ENCODE measurements at places on chromosomes 7 and 10.

DNA sequence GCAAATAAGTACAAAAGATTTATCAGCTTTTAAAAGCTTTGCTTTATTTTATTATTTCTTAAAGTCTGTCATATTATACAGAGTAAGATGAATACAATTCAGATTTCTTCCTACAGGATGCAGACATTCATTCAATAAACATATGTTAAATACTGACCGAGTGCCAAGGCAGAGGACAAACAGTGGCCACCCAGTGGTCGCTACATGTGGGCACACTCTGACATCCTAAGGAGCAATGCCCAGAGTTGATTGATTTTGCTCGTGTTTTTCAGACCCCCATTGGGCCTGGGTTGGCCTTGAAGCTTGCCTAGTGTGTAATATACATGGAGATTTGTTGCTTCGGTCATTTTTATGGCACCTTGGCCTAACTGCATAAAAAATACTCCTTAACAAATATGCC, 201.2 kb downstream of the CCDC3 start:
- no peak for DNase-seq
- no peaks in the 10 kb centered on the region for H3K4me1 ChIP-seq
- no peak overlapping the region for H3K4me3 ChIP-seq
- no peak overlapping the region for H3K27ac ChIP-seq

DNA sequence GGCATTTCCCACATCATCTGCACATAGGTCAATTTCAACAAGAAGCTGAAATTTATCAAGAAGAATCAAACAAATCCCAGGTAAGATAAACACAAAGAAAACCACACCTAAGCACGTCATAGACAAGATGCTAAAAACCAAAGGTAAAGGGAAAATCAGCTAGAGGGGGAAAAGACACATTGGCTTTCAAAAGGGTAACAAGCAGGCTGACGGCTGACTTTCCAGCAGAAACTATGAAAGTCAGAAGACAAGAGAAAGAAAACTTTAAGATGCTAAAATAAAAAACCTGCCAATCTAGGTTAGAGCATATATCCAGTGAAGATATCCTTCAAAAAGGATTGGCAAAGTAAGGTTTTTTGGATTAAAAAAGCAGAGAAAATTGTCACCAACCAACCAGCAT, 59.9 kb upstream of the RHEB start:
- no peaks in the 10 kb centered on the region for H3K27me3 ChIP-seq
- DNase-seq: no peak
- no peak overlapping the region for H3K27ac ChIP-seq

DNA sequence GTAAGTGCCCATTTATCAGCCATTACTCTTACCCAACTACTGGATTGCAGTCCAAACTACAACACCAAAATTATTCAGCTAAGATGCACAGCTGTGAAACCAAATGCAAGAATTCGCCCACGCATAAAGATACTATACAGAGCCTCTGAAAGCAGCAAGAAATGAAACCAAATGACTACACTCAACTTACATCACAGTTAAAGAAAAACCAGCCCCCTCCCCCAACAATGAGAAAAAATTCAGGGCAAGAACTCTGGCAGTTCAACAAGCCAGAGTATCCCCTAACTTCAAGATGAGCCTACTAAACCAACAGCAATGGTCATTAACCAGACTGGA, 209.1 kb upstream of the VWC2 start:
- H3K27me3 ChIP-seq: no peaks in the 10 kb centered on the region
- no peak overlapping the region for H3K4me3 ChIP-seq
- H3K27ac ChIP-seq: no peak overlapping the region
- no peaks in the 10 kb centered on the region for H3K4me1 ChIP-seq

DNA sequence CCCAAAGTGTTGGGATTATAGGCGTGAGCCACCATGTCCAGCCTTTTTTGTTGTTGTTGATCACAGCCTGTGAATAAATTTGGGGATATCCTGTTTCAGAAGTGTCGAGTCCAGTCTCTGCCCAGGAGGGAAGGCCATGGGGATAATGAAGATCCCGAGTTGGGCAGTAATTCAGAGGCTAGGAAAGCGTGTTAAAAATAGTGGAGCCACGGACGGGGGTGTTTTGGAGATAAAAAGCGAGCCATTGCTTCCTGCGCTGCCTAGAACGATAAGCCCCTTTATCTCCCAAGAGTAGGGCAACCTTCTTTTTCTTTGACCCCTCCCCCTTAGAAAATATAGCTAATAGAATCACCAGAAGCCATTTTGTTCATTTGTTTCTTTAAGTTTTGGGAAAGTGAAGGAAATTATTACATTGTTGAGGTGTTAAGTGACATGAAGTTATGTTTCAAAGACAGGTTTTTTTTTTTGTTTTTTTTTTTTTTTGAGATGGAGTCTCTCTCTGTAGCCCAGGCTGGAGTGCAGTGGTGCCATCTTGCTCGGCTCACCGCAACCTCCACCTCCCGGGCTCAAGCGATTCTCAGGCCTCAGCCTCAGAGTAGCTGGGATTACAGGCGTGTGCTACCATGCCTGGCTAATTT, 43.3 kb downstream of the IL15RA start:
- H3K4me1 ChIP-seq: peaks cover 2% of the 10 kb centered on the region
- peaks cover 16% of the 10 kb centered on the region for H3K36me3 ChIP-seq
- no peaks in the 10 kb centered on the region for H3K27me3 ChIP-seq

GRCh38 chr7:106944035-106944665, 79.1 kb downstream of the PIK3CG start:
- H3K36me3 ChIP-seq: peaks cover 11% of the 10 kb centered on the region
- H3K4me3 ChIP-seq: no peak overlapping the region
- H3K4me1 ChIP-seq: peaks cover 2% of the 10 kb centered on the region
- H3K27me3 ChIP-seq: peaks cover 25% of the 10 kb centered on the region
- H3K27ac ChIP-seq: no peak overlapping the region
- no peak for DNase-seq

- no peaks in the 10 kb centered on the region for H3K36me3 ChIP-seq
- no peak overlapping the region for H3K27ac ChIP-seq
- no peak overlapping the region for H3K4me3 ChIP-seq
- no peaks in the 10 kb centered on the region for H3K27me3 ChIP-seq
- DNase-seq: no peak
These were observed 84.1 kb downstream of the MKI67 start for GRCh38 chr10:128042131-128042610.

GRCh38 chr7:12716134-12716681, 28.8 kb downstream of the ARL4A start:
- H3K4me1 ChIP-seq: peaks cover 6% of the 10 kb centered on the region
- no peak for DNase-seq
- H3K27me3 ChIP-seq: no peaks in the 10 kb centered on the region
- no peak overlapping the region for H3K4me3 ChIP-seq
- H3K36me3 ChIP-seq: peaks cover 2% of the 10 kb centered on the region
- peak overlapping the region; percentile 41 for H3K27ac ChIP-seq

DNA sequence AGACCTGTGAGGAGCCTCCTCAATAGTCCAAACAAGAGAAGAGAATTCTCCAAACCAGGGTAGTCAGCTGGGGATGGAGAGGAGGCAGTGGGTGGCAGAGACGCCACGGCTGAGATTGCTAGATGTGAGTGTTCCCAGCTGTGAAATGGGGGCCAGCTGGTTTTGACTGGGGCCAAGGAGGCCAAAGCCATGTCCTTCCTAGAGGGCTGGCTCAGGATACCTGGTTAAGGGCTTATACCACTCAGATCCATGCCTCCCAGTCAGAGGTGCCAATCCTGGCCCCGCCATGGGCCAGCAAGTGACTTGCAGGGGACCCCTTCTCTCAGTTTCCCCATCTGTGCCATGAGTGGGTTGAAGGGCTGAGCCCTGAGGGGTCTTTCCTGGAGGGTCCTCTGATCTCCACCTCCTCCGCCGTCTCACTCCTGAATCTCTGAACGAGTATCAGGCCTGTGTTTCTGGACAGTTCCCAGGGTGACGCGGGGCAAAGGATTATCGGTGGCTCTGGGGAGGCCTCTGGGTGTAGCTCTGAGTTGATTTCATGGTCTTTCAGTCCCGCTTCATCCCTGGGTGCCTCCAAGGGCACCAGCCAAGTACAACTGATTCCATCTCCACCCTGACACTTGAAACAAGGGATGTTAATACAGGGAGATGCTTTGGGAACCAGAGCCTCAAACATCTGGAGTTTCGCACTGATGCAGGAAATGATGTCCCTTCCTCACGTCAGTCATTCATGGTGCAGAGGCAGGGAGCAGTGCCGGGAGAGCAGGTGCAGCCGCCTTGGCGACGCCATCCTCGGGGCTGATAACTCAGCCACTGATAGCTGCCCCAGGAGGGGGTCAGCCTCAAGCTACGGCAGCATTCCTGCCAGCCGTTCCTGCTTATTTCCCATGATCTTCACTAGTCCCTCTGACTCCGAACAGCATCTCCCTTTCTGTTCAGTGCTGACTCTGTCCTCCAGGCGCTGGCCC, 126.7 kb downstream of the RGS10 start:
- no peaks in the 10 kb centered on the region for H3K27me3 ChIP-seq
- no peaks in the 10 kb centered on the region for H3K36me3 ChIP-seq
- no peak overlapping the region for H3K4me3 ChIP-seq
- H3K4me1 ChIP-seq: peaks cover 5% of the 10 kb centered on the region

DNA sequence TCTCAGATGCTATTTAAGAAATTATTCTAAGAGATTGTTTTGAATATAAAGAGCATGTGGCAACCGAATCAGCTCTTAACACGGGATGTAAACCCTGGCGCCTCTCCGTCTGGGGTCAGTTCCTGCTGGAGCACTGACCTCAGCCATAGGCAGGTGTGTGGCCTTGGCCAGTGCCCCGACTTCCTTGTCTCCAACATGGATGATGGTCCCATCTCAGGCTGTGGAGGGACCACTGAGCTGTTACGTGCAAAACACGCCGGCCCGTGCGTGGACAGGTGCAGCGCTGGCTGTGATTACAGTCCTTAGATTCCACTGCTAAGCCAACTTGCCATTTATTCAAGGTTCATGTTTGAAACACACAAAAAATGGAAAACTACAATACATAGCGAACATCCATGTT, 59.9 kb downstream of the C10orf143 start:
- no peak overlapping the region for H3K27ac ChIP-seq
- peaks cover 24% of the 10 kb centered on the region for H3K27me3 ChIP-seq
- no peaks in the 10 kb centered on the region for H3K4me1 ChIP-seq

- no peak for DNase-seq
- H3K27ac ChIP-seq: no peak overlapping the region
- H3K4me3 ChIP-seq: no peak overlapping the region
- H3K36me3 ChIP-seq: no peaks in the 10 kb centered on the region
- no peaks in the 10 kb centered on the region for H3K4me1 ChIP-seq
- peaks cover 47% of the 10 kb centered on the region for H3K27me3 ChIP-seq
These were observed 24.9 kb upstream of the PALS2 start for GRCh38 chr7:24548390-24548789.

- no peak overlapping the region for H3K27ac ChIP-seq
- H3K4me3 ChIP-seq: no peak overlapping the region
These were observed 32.3 kb upstream of the NUB1 start for GRCh38 chr7:151309311-151309710.

DNA sequence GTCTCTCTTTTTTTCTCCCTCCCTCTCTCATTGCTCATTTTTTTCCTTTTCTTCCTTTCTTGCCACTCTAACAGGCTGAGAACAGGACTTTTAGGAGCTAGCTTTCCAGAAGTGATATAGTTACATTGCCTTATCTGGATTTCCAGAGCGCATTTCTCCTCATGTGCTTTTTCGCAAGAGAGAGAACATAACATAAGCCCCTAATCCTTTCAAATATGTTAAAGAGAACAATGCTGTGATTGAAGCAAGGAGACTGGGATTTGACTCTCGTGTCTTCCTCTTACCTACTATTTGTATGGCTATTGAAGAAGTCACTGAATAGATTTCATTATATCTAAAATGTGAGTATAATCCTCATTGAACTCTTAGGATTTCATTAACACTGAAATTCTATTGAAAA, 101.2 kb upstream of the PRPS1L1 start:
- no peak overlapping the region for H3K27ac ChIP-seq
- H3K27me3 ChIP-seq: peaks cover 10% of the 10 kb centered on the region

- H3K36me3 ChIP-seq: peaks cover 2% of the 10 kb centered on the region
- H3K4me3 ChIP-seq: peak overlapping the region; percentile 79
- H3K27ac ChIP-seq: no peak overlapping the region
- DNase-seq: no peak
- H3K27me3 ChIP-seq: peaks cover 77% of the 10 kb centered on the region
- peaks cover 10% of the 10 kb centered on the region for H3K4me1 ChIP-seq
These were observed 504 bp upstream of the BMPER start for GRCh38 chr7:33904681-33905388.

DNA sequence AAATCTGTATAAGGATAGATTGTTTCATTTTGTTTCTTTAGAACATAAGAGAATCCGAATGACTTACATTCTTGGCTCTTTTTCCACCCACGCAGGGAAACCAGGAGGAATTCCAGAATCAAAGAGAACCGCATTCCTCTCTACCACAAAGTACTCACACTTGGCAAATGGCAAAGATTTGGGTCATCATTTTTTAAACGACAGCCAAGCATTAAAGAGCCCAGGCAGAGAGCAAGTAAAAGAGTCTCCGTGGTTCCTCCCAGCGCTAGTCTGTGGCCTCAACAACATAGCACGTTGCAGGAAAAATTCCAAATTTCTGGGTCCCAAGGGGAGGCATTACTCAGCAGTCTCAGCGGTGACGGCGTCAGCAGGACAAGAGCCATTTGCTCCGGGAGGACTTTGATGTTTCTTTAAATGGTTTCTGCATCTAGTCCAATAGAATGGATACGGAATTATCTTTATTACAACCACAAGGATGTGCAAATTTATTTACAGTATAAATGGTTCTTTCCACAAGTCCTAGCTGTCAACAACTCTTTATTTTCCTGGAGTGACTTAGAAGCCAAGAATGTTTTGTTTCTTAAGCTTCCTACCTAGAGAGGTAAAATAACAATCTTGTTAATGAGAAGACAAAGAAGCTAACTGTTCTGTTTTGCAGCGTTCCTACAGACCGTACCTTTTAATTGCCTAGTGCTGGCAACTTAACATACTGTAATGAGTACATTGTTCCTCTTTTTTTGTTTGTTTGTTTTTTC, 232.5 kb downstream of the SKIDA1 start:
- H3K4me3 ChIP-seq: no peak overlapping the region
- no peak overlapping the region for H3K27ac ChIP-seq
- peaks cover 46% of the 10 kb centered on the region for H3K27me3 ChIP-seq
- H3K4me1 ChIP-seq: peaks cover 5% of the 10 kb centered on the region

GRCh38 chr7:137732168-137732567, 114.6 kb downstream of the DGKI start:
- H3K27ac ChIP-seq: no peak overlapping the region
- H3K36me3 ChIP-seq: no peaks in the 10 kb centered on the region
- no peak overlapping the region for H3K4me3 ChIP-seq
- peaks cover 14% of the 10 kb centered on the region for H3K27me3 ChIP-seq

DNA sequence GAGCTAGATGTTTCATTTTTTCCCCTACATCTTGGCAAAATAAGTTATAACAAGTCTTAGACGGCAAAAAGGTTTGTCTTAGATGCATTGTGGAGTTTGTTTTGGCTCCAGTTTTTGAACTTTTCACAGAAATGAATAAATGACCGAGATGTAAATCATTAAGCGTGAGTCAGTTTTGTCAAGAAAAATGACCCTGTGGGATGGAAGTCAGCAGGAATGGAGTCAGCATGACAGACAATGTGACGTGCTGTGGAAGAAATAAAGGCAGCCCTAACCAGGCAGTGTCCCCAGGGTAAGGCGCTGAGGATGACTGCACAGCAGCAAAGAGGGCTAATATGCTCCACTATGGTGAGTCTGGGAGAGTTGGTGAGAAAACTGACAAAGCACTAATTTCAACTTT, 163.2 kb downstream of the NOC3L start:
- no peak overlapping the region for H3K4me3 ChIP-seq
- no peak overlapping the region for H3K27ac ChIP-seq
- no peaks in the 10 kb centered on the region for H3K4me1 ChIP-seq
- no peaks in the 10 kb centered on the region for H3K36me3 ChIP-seq
- no peak for DNase-seq

Measured in T-helper 17 cell (primary cell).